ENCODE measurements at places on chromosomes 1 and 21. TPM values are rescaled to one million over a fixed set of nuclear protein-coding genes. Genes with fewer than 3 reads are reported as not detected.

Gene CFHR4
- total RNA-seq, result not detected

Gene LRRC39
- total RNA-seq, result 0.87 TPM

Gene KAZN
- total RNA-seq, result 1.2 TPM

Gene CAPN8
- total RNA-seq, result not detected

Gene CNKSR1
- total RNA-seq, result 1.8 TPM

Gene MLLT11
- total RNA-seq, result 7.6 TPM

Gene S100A9
- not detected for total RNA-seq

Gene OR2W3
- total RNA-seq, result 0.45 TPM

Gene C1orf141
- total RNA-seq, result not detected

Gene MANEAL
- total RNA-seq, result 19.4 TPM

Gene HAPLN2
- total RNA-seq, result not detected

Gene UTS2
- total RNA-seq, result not detected

Gene GPR3
- 9.1 TPM for total RNA-seq

Gene DNAJC28
- total RNA-seq, result 0.37 TPM

Gene SRP9
- total RNA-seq, result 148 TPM

Gene AMY1C
- not detected for total RNA-seq

Gene ZYG11A
- 0.04 TPM for total RNA-seq

Gene TMEM79
- 4.0 TPM for total RNA-seq

Gene TOMM20
- 153 TPM for total RNA-seq

Gene PIGR
- 0.03 TPM for total RNA-seq

Gene TMIGD3
- not detected for total RNA-seq
